ENCODE measurements at places on chromosomes 3 and 15.

DNA sequence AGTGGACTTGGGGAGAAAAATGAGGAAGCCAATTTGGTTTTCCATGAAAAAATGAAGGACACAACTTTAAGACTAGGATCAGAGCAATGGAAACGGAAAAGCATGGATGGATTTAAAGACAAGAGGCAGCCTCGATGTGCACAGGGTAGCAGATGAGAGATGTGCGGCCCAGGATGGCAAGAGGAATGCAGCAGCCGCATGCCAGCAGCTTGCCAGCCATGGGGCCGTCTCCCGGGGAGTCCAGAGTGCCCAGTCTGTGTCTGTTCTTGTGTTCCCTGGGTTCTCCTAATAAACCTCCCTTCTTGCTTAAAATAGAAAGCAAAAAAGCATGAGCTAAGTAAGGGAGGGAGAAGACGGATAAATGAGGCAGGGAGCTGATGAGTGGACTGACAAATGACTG is 68.0 kb upstream of the IQSEC1 start:
- DNase-seq: no peak

GRCh38 chr15:94692710-94693109 is 461.3 kb downstream of the MCTP2 start:
- DNase-seq: no peak

DNA sequence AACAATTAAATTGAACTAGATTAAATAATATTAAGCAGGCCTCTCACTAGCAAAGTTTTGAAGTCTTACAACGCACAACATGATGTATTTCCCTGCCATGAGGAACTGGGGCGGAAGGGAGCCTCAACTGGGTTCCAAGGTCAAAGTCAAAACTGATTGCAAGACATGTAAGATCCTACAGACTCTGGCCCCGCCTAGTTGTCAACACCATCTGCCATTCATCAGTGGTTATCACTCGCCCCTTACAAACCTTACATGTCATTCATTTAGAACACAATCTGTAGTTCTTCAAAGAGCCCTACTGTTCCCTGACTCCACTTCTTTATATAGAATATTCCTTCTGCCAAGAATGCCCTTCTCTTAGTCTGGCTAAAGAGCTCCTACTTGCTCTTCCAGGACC is 10.0 kb downstream of the ATP13A3 start:
- DNase-seq: no peak

DNA sequence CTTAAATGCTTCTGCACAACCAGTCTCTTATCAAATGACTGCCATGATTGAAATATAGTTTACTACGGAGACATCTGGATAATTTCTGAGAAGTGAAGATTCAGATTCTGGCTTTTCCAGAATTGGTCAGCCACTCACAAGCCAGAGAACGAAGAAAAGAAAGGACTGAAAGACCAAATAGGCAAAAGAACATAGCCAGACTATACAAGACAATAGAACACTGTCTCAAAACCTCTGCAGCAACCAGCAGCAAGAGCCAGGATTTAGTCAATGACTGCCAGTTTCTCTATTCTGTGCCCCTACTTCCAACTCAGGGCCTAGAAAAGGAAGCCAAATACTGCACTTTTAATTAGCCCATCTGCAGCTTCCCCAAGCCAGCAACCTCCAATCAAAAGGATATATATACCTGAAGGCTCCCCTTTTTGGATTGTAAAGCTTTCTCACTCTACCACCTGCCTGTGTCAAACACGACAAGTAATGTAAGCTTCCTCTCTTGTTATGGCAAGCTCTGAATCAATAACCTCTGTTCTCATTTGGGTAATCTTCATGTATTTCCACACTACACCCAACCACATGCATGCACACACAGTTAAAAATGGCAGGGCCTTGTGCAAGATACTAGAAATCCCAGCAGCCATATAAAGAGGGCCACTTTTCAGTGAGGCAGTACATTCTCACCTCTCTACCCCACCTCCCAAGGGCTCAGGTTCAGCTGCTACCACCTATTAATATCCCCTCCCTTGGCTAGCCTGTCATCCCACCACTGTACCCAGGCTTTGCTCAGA is 97.1 kb downstream of the ERC2 start:
- DNase-seq: no peak

DNA sequence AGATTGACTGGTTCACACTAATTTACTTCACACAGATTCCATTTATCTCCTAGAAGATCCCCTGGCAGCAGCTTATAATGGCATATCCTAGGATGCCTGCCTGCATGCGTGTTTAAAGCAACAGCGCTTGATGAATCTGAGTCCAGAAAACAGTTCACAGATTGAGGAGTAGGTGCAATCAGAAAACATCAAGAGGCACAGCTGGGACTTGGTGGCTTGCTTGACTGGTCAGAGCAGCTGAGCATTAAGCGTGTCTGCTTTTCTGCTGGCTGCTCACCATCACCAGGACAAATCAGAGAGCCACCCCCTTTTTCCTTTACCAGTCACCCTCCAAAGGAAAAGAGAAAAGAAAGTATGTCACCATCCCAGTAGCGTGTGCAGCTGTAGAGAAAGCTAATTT is 223.6 kb downstream of the WDR72 start:
- no peak for DNase-seq

GRCh38 chr3:112362221-112362620 is 29.3 kb downstream of the CD200 start:
- no peak for DNase-seq

DNA sequence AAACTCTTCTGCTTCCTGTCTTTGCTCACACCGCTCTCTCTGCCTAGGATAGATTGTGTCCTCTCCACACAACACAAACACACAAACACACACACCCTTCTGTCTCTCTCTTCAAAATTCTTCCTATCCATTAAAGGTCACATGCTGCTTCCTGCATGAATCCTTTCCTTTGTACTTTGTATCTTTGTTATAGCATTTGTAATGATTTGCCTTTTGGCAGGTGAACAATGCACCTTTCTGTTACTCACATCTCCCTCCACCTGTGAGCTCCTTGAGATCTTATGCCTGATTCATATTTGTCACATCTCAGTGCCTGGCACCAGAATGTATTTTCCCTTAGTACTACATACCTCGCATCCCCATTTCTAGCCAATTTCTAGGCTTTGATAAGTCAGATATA is 251.4 kb upstream of the UMPS start:
- no peak for DNase-seq

DNA sequence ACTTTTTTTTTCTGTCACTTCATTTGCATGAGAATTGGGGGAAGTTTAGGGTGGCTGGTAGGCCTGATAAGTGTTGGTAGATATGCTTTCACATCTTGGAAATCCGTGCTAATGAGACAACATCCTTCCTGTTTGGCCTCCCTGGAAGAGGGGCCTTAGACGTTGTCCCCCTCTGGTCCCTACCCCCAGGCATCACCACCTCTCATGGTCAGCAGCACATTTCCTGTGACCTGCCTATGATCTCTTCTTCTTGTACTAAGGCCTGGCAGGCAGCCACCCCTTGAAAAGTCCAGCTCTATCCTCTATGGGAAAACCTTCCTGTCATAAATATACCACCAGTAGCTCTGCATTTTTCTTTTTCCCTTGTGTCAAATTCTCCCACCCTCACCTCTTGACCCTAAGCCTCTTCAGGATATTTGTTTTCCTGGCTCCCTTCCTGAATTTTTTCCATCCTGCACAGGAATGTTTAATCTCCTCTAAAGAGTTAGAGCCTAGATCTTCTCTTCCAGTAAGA is 107.8 kb downstream of the SNRK start:
- no peak for DNase-seq

Data from stimulated activated CD4-positive, alpha-beta T cell treated with anti-CD3 and anti-CD28 coated beads, Interleukin-4, amount 100 ng/mL, for 48 hours (primary cell).